ENCODE measurements at places on chromosomes 1 and 21. TPM values are rescaled to one million over a fixed set of nuclear protein-coding genes. Genes with fewer than 3 reads are reported as not detected.

- DNase-seq = no peak
Observed at GRCh38 chr1:32878183-32878582, 7.5 kb upstream of the FNDC5 start.

- no peak for DNase-seq
Observed at GRCh38 chr1:109610609-109611307, 8.7 kb downstream of the GNAT2 start.

DNA sequence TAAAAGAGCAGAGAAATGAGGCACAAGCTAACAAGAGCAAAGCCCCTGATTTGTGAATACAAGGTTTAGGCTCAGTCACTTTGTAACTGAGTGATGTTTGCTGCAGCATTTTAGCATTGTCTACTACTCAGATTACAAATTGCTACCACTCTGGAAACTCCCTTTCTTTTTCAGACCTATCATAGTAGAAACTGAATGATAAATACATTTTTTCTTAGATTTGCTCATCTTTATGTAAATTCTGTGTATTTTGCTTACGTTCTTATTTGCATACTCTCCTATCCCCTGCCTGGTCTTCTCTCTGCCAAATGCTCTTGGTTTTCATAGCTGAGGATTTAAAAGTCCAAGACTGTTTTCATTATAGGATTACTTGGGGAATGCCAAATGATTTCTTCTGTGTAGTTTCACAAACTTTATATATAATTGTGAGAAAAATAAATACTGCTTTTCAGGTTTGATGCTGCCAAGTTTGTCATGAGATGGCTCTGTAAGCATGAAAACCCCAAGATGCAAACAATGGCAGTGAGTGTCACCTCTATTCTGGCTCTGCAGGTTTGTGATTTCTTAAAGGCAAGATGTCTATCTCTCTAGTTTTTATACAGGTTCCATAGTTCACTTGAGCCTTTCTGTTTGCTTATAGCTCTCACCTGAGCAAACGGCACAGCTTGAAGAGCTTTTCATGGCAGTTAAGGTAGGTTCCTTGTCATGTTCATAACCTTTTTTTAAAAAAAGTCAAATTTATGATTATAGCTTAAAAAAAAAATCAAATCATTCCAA lies 24.7 kb downstream of the ZYG11A start:
- DNase-seq = no peak

GRCh38 chr1:221939607-221940006 lies 197.7 kb upstream of the DUSP10 start:
- no peak for DNase-seq

DNA sequence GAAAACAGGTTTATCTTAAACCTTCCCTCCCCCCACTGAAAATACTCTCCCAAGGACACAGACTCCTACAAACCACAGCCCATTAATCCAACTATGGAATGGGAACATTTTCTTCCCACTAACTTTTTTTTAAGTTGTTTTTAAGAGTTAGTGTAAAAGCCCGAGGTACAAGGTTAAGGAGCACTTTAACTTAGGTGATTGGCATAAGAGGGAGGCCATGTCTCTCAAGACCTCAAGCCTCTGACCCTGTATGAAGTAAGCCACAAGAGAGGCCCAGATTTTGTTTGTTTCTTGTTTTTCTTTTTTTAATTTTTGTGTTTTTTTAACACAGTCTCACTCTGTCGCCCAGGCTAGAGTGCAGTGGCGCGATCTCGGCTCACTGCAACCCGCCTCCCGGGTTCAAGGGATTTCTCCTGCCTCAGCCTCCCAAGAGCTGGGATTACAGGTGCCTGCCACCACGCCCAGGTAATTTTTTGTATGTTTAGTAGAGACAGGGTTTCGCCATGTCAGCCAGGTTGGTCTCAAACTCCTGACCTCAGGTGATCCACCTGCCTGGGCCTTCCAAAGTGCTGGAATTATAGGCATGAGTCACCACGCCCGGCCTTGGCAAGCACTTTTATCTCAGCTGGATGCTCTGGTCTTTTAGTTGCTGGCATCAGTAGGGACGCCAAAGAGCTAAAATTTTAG lies 14.4 kb downstream of the ARMH1 start:
- no peak for DNase-seq

GRCh38 chr21:27154451-27155129 lies 187.7 kb upstream of the ADAMTS5 start:
- DNase-seq = no peak

DNA sequence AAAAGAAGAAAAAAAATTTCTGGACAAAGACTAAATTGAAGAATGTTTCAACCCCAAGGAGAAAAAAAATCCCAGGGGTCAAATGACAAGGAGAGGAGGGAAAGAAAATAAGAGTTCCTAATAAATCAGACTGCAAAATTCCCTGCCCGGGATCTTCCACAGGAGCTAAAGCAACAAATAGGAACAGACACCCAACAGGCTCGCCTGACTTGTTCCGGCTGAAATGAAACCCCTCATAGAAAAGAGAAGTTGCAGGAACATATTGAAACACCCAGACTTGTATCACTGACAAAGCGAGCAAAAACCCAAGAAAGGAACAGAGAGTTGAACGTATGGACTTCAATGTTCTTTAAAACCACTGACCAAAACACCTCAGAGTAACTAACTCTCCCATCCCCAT lies 123.0 kb downstream of the TIAM1 start:
- DNase-seq = no peak

- DNase-seq = no peak
Observed at GRCh38 chr21:15742052-15742670, 12.4 kb downstream of the USP25 start.

DNA sequence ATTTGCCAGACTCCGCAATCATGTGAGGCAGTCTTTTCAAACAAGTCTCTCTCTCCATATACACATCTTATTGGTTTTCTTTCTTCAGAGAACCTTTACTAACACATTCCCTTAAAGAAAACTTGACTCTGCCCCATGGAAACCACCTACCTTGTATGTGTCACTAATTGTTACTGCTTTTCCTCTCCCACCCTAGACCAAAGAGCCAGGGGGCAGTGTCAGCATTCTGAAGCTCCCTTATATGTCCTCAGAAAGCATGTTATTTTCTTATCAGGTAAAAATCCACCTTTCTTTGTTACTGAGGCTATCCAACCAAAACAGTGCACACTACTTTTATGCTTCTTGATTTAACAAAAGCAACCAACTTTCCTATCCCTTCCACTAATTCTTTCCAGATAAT lies 98.9 kb upstream of the SLC5A9 start:
- DNase-seq = no peak

DNA sequence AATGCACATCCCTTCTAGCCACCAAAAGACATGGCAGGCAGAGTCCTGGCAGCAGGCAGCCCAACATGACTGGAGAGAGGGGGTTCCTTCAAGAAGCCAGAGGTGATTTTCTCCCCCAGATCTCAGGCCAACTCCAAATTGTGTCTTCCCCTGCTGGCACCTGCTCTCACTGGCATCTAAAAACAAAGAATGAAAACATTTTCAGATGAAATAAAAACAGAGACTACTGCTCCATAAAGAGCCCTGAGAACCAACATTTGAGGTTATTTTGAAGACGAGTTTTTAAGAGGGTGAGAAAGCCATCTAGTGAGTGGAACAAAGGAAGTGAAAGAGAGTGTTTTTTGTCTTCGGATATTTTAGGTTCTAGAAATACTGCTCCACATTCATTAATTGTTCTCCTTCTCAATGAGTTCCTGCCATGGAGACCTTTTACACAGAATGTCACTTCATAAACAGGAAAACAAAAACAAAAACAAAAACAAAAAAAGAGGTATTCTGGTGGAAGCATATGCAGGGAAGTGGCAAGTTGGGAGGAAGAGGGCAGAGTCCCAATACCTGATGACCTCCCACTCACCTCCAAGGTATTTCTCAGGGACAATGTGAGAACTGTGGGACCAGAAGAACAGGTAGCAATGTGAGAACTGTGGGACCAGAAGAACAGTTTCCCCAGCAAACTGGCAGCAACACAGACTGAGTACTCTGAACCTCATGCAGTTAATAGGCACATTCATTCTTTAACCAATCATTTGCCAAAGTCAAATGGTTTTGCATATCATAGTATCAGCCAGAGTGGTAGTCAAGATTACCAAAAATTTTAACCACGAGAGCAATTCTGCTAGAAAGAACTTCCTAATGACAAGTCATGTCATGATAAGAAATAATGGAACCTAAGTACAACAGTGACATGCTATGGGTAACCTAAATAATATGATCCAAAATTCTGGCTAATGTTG lies 50.0 kb downstream of the KIAA0319L start:
- DNase-seq = no peak

DNA sequence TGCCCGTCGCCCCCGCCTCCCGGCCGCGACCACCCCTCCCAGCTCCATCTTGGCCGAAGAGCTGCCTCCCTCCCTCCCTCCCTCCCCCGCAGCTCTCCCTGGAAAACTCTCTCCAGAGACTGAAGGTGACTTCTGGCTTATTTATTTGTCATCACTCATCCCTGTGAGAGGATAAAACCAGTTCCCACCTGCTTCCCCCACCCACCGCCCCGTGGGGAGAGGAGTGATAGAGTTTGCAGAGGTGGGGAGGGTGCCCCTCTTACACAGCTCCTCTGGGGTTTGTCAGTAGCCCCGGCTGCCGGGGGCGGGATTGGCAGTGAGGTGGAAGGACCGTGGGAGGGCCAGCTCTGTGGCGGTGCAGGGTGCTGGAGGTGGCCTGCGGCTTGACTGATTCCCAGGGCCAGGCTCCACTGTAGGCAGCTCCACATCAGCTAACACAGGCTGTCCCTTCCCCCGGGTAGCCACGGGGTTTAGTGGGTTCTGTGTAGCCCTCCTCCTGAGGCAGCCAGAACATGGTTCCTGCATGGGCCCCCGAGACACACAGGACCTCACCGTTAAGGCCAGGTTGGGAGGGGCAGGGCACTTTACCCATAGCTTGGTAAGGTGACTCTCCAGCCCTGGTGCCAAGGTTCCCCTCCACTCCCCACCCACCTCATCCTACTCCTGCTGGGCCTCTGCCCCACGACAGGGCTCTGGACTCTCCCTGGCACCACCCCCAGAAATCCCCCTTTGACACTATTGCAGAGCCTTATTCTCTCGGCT lies 62.2 kb downstream of the ELK4 start:
- DNase-seq = no peak

DNA sequence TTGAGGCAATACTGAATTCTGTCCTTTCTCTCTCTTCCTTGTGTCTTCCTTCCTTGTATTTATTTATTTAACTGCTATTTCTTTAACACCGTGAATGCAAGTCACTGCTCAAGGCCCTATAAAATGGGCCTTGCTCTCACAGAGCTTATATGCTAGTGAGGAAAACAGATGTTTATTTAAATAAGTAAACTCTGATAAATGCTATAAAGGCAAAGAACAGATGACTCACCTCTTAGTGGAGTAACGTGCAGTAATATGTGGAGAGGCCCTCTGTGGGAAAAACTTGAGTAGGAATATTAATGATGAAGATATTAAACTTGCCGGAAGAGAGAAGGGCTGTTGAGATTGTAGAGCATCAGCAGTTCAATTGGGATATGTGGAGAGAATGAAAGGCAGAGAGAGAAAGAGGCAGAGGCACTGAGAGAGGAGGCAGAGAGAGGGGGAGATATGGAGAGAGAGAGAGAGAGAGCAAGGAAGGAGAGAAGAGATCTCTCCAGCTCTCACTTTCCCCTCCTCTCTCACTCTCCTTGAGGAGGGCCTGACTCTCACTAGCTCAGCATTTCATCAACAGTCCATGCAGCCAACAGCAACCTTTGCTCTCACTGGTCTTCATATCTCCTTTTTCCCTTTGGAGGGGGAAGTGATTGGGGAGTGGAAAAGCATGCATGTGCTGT lies 322.2 kb downstream of the LMX1A start:
- DNase-seq = no peak

DNA sequence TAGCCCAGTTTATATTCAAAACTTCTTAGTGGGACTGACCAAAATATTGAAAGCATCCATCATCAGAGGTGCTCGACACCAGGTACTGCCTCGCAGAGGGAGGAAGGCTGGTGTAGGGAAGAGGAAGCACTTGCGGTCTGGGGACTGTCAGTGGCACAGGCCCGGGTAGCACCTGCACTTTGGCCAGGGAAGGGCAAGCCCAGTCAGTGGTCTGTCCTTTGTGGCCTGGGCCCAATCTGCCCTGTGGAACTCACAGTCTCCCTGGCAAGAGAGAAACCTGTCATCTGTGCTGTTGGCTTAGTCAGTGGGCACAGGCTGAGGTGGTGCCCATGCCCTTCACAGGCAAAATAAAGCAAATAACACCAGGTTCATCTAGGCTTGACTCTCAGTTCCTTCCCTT lies 77.4 kb downstream of the SYT6 start:
- DNase-seq = no peak

DNA sequence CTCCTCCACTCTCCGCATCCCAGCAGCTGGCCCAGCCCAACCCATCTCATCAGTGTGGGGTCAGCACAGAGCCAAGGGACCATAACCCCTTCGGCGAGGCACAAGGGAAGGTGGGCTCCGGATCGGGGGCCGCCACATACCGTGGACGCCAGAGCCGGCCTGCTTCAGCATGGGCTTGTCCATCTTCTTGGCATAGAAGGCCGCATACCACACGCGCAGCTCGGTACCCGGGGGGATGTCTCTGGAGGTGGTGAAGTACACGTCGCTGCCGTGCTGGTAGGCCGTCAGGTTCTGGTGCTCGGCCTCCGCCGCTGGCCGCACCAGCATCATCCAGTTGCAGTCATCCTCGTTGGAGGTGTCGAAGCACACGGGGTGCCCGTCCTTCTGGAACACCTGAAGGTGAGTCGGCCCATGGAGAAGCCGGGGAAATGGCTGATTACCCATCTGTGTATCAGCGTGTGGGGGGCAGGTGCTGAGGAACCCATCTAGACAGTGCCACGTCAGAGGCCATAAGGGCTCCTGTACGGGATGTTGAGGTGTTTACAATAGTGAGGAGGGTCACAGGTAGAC lies 24.6 kb downstream of the PRDM15 start:
- no peak for DNase-seq

GRCh38 chr1:201140941-201141260 lies 13.4 kb downstream of the TMEM9 start:
- no peak for DNase-seq

Gene LCE3E
- not detected for total RNA-seq

Gene USF1
- 41.4 TPM for total RNA-seq

Gene NBPF20
- 1.7 TPM for total RNA-seq

Gene TNNT2
- total RNA-seq = 7,247 TPM

Gene LCK
- 1.4 TPM for total RNA-seq

Gene METTL25B
- total RNA-seq = 16.9 TPM

Gene ORC1
- total RNA-seq = 0.47 TPM

Measured in right cardiac atrium (tissue), 5 donors.